ENCODE measurements at places on chromosomes 11 and 22.

DNA sequence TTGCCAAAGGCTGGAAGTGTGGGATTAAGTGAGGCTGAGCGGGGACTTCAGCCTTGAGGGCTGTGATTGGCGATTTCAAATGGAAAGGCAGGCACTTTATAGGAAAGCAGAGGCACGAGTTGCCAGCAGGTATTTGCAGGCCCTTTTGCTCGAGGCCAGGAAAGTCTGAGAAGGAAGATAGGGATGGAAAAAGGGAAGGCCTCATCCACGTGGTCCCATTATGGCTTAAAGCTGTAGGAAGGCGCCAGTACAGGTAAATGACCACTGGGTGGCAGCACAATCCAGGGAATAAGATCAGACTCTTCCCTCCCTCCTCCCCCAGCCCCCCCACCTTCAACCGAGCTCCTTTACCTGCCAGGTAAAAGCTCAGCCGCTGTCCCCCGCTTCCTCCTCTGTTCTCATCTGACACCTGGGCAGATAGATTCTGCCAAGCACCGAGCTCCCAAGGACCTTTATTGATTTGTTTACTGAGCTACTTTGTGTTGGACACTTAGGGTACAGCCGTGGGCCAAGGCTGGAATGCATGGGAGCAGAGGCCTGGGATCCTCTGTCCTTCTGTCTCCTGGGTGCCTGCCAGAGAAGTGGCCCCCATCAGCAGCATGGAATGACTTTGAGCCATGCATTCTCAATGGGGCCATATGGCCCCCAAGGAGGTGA is 7.5 kb downstream of the P2RX3 start:
- DNase-seq: peak; percentile 30

GRCh38 chr22:36613958-36614357 is 85.0 kb upstream of the EIF3D start:
- DNase-seq: no peak

DNA sequence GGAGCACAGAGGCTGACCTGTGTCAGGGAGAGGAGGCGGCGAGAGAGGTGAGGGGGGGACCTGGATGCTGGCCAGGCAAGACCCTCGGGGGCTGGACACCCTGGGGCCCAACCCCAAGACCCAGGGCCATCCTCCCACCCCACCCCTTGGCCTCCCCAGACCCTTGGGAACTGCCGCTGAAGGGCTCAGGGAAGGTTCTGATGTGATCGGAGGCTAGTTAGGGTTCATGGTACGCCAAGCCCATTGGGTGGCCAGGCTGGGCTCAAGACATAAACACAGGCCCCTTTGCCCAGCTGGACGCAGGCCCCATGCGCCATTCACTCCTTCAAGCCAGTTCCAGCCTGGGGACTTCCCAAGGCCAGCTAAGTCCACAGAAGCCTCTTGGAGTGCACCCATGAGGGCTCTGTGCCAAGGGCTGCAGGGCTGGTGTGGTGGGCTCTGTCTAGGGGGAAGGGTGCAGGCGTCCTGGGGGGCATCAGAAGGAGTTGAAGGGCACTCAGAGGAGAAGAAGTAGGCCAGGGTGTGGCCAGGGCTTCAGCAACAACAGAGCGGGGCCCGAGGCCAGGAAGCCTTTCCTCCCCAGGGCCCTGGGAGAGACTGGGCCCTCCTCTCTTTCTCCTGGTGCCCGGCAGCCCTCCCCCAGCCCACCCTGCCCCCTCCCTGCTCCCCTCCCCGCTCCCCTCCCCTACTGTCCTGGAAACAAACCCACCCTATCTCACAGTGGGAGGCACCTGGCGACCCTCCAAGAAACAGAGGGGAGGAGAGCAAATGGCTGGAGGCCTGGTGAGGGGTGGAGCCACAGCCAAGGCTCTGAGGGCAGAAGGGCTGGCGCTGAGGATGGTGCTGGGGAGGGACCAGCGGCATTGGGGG is 12.9 kb downstream of the TSPAN32 start:
- DNase-seq: no peak

DNA sequence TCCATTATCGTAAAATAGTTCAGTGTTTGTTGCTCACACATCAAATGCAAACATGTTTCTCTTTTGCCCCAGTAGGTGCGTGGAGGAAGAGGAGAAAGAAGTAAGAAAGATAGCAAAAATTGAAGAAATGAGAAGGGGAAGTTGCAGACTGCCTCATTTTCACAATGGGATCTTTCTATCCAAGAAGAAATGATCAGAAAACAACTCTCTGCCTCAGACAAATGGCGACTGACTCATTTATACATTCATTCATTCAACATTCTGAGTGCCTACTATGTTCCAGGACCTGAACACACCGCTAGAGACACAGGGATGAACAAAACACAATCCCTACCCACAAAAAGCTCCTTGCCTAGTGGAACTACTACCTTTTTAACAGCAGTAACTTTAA is 367 bp downstream of the HPS5 start:
- no peak for DNase-seq

Measured in stimulated activated CD4-positive, alpha-beta T cell treated with anti-CD3 and anti-CD28 coated beads, Interleukin-15, amount 100 ng/mL, for 1 hour (primary cell).